ENCODE measurements at places on chromosomes 12 and 14.

GRCh38 chr14:25274529-25274928 is 224.6 kb upstream of the STXBP6 start:
- DNase-seq, result no peak

- no peak for DNase-seq
Observed at GRCh38 chr14:33964599-33965317, 13.9 kb upstream of the EGLN3 start.

- no peak for DNase-seq
Observed at GRCh38 chr12:79857675-79858074, 77.2 kb downstream of the PPP1R12A start.

DNA sequence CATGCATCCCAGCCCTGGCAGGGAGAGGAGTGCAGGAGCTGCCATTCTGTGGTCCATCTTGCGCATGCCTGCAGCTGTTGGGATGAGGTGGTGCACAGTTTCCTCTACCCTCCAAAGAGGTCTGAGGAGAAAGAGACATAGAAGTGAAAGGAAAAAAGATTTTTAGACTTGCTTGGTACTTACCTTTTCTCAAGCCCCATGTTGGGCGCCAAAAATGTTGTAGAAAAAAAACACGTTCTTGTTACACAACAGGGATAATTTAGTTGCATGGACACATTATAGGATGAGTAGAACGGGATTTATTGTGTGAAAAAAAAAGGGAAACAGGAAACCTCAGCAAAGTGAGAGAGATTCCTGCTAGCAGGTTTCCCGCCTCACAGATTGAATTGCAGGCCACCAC is 244.4 kb upstream of the GARIN2 start:
- DNase-seq, result no peak

- no peak for DNase-seq
Observed at GRCh38 chr12:92068459-92068858, 77.2 kb downstream of the BTG1 start.

DNA sequence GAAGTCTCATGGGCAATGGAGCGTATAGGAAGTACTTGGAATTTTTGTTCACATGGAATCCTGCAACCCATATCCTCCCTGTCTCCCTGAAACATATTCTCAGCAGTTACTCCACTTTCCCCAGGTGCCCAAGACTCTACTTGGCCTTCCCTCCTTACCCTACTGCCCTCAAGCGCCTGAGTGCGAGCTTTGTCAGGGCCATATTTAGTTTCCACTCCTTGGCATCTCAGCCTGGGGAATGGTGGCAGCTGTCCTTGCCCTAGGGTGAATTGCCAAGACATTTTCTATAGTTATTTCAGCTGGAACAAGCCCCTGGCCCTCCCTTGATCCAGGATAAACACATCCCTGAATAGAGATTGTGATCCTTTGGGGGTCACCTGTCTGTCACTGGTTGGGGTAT is 569.3 kb upstream of the LRFN5 start:
- no peak for DNase-seq

- peak; percentile 61 for DNase-seq
Observed at GRCh38 chr12:124564971-124565491, 2.4 kb downstream of the NCOR2 start.

DNA sequence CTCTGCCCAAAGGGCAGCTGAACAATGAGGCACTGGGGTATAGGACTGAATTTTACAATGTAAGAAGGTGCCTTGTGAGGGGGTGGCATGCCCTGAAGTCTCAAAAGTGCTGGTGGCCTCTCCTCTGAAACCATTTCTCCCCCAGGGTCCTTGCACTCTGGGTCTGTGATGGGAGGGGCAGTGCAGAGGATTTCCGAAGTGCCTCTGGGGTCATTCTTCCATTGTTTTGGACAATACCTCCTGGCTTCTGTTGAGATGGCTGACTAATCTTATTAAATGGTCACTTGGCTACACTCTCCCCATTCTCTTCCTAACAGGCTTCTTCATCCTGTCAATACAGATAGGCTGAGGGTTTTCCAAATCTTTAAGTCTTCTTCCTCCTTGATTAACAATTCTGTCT is 59.3 kb downstream of the UNC79 start:
- DNase-seq, result peak; percentile 31

DNA sequence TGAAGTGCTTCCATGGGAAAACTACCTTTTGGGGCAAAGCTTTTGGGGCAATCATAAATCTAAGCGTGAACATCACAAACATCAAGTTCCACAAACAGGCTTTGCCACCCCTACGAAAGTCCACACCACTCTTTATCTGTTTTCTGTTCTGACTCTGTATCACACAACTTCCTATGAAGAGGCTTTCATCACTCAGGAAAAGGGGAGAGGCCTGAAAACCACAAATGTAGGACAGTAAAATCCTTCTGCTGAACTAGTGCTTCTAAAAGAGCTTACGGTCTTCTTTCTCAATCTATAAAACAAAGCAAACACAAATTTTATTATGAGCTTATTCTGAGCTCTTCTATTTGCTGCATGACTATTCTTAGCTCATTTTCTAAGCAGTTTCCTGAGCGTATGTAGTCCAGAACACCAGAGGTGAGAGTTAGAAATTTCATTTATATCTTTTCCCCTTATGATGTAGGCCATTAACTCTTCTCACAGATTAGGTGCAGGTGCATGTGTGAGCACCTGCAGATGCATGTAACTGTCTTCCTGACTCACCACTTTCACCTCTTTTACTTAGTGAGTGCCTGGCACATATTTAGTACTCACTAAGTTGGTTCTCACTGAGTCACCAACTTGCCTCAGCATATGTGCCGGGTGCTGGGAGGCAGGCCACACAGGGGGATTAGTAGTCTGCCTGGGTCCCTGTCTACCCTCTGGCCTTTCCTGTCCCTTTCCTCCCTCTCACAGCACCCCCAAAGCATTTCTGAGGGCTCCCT is 32.9 kb upstream of the SYCP3 start:
- no peak for DNase-seq

DNA sequence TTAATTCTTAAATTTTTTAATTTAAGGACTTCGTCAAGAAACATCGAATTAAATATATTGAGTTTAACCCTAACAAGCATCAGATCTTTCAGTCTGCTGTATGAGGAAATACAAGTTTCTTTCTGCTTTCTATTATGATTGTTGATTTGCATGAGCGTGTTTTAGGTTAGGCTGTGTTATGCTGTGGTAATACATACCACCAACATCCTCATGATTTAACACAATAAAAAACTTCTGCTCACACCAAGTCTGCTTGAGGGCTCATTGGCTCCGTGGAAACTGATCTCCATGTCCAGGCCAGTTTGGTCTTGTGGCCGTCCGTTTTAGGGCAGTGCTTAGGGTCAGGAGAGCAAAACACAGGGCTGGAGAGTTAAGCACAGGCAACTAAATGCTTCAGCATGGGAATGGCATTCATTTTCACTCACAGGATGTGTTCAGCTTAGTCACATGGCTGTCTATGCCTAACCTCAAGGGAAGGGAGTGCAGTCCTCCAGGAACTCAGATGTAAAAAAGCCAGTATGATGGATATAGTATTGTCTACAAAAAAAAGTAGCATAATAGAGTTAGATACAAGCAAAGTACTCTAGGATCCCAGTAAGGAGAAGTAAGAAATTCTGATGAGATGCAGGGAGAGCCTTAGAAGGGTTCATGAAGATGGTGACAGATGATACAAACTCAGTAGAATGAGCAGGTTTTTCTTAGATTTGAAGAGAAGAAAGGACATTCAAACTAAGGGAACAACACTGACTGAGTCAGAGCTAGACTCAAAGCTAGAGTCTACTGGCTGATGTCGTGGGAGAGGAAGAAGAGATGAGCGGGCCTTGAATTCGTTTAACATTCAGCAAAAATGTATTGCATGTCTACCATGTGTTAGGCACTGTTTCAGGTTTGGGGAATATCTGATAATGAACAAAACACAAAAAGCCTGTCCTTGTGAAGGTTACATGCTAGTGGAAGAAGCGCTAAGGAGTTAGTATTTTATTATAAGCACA is 16.3 kb downstream of the MARK3 start:
- DNase-seq, result peak; percentile 41

- DNase-seq, result peak; percentile 90
Observed at GRCh38 chr14:64391113-64391725, 3.1 kb downstream of the MTHFD1 start.

GRCh38 chr14:89013098-89013504 is 188.7 kb downstream of the TTC8 start:
- peak; percentile 63 for DNase-seq

- no peak for DNase-seq
Observed at GRCh38 chr12:118391836-118392235, 15.5 kb downstream of the SUDS3 start.

GRCh38 chr14:100730581-100730980 is 3.9 kb downstream of the DLK1 start:
- no peak for DNase-seq

DNA sequence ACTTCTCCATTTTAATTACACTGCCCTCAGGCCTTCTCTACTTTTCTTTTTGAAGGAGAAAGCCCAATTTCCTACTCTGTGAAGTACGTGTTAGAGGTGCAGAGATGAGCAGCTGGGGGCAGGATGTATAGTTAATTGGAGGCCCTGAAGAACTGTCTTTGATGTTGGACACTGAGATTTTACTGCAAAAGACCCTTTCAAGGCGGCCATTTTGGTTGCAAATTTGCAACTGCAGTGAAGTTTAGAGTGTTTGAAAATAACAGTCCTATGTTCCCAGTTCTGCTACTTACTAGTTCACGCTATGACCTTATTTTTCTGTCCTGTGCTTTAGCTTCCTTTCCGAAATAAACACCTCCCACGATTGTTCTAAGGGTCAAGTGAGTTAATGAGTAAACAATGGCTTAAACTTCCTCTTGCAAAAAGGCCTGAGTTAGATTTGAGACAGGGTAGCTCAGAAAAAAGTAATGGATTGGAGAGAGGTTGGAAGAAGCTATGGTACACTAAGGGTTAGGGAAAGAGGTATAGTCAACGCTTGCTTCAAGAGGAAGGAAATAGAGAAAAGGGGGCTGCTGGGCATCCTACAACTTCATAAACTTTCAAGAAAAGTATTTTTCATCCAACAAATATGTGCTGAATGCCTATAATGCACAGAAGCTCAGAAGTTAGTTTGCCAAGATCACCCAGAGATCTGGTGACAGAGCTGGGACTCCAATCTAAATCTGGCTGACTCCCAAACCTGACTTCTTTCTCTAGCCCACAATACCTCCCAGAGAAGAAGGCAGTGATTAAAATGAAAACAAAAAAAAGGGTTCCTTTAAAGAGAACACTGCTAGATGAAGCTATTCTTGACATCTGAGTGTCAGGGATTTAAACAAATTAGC is 26.4 kb upstream of the DICER1 start:
- no peak for DNase-seq

DNA sequence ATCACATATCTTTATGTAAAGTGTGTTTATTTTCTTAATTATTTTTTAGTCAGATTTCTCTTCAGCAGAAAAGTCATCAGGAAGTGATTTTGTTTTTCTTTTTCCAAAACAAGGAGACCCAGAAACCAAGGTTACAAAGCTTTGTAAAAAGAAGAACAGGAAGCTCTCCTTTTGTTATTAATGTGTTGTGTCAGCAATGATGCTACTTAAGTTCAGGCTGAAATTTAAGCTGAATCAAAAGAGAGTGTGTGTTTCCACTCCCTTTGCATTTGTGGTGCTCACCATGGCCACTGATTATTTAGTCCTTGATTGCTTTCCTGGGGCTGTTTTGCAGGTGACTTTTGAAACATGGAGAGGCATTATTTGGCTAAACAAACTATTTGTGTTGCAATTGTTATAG is 155.3 kb upstream of the ATP2B1 start:
- no peak for DNase-seq

GRCh38 chr14:52987042-52987441 is 36.2 kb upstream of the FERMT2 start:
- no peak for DNase-seq

DNA sequence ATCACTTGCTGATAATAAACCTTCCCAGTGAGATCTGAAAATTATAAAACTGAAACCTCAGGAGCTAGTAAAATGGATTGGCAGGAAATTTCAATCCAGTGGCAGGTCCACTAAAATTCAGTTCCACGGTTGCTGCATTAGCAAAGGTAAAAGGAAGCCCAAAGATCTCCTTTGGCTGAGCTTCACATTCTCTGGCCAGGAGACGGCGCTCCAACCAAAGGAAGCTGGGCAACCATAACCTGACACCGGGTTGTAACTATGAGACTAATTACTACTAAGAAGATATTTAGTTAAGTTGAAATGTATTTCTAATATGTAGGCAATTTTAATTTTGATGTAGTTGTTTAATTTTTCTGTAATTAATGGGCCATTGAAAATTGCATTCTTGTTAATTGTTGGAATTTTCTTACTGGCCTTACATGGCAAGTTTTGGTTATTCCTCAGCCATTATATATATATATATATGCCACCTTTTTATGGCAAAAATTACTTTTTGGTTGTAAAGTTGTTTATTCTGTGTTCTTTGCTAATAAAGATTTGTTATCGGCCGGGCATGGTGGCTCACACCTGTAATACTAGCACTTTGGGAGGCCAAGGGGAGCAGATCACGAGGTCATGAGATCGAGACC is 17.0 kb downstream of the OR8S1 start:
- peak; percentile 54 for DNase-seq

DNA sequence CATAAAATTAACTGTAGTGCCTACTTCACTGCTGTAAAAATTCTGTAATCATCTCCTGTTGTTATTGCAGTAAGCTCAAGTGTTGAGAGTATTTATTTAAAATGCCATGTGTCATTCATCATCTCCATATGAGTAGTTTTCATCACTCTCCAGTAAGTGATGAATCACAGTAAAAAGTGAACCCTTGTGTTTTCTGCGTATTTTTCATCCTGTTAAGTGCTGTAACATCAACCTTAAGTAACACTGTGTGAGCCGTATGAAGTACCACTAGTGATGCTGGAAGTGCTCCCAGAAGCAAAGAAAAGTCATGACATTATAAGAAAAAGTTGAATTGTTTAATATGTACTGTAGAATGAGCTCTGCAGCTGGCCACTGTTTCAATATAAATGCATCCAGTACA is 55.4 kb downstream of the SLCO1B3 start:
- no peak for DNase-seq

- DNase-seq, result no peak
Observed at GRCh38 chr14:25086821-25087396, 37.0 kb upstream of the STXBP6 start.

DNA sequence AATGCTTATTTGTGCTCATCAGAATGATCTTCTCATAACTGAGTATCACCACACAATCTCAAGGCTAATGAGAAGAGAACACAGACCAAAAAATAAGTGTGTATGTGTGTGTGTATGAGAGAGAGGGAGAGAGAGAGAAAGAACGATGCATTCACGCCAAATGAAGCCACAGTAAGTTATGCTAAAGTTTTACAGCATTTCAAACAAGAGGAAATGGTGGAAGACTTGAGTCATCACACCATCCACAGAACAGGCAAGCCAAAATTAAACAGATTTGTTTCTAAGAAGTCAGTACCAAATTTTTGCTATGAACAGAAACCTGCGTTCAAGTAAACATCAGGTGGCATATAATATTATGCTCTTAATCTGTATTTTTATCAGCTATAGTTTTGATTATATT is 141.2 kb downstream of the MED13L start:
- DNase-seq, result no peak

- DNase-seq, result peak; percentile 70
Observed at GRCh38 chr14:24095271-24096068, 1.4 kb downstream of the PCK2 start.
